NCI-H1417 (cell line): ENCODE measurements at places on chromosomes 12 and 14.

DNA sequence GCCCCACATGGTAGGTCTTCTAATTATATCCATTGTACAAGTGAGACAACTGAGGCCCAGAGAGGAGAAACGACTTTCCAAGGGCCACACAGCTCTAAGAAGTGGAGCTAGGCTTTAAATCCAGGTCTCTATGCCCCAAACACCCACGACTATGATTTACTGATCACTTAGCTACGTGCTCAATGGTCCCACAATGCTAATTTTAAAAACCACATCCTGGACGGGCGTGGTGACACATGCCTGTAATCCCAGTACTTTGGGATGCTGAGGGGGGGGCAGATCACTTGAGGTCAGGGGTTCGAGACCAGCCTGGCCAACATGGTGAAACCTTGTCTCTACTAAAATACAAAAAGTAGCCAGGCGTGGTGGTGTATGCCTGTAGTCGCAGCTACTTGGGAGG is 8.4 kb upstream of the MLEC start:
- no peak for DNase-seq

- no peak for DNase-seq
Observed at GRCh38 chr14:96056509-96057422, 17.6 kb downstream of the C14orf132 start.

DNA sequence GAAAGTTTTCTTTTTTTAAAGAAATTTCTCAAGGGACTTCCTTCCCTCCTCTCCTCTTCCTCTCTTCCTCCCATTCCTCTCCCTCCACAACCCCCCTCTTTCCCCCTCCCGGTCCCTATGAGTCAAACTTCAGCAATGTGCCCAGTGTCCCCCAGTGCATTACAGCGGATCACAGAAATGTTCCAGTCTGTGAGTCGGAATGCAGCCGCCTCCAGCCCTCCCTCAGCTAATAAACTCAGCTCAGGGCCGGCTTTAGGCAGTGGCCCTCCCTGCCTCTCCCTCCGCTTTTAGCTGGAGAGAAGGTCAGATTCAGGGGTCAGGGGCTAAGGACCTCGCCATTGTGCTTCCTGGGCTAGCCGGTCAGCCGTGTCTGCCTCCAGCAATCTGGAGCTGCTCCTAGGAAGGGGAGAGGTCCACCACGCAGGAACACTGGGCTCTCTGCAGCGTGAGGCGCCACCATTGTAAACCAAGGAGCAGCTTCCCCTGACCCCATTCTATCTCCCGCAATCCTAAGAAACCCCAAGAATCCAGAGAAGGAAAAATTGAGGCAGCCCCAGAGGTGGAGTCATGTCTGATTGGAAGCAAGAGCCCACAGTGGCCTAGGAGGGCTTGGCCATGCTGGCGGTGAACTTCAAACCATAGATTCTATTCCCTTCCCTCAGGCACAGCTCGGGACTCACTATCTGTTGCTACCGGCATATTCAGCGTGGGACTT is 1.1 kb upstream of the HDAC7 start:
- DNase-seq = no peak

- no peak for DNase-seq
Observed at GRCh38 chr12:44525806-44526654, 350.1 kb downstream of the NELL2 start.

DNA sequence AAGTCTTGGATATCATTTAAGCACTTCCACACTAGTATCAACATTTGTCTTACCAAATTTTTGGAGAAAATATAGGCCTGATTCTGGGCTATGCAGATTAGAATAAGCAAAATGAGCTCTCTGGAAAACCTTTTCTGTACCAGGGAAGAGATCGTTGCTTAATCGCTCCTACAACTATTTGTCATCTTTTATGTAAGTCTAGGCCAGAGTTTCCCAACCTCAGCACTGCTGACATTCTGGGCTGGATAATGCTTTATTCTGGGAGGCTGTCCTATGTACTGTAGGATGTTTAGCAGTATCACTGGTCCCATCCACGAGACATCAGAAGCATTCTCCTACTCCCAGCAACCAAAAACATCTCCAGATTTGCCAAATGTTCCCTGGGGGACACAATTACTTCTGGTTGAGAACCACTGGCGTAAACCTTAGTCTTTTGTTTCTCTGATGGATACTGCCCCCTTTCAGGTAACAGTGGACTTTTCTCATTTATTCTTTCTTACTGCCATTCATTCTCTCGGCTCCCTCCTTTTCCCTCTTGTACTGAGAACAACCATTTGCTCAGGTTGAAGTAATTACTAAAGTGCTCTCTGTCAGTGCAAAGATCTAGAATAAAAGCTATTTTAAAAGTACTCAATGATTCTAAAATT is 316.9 kb upstream of the E2F7 start:
- DNase-seq = no peak

DNA sequence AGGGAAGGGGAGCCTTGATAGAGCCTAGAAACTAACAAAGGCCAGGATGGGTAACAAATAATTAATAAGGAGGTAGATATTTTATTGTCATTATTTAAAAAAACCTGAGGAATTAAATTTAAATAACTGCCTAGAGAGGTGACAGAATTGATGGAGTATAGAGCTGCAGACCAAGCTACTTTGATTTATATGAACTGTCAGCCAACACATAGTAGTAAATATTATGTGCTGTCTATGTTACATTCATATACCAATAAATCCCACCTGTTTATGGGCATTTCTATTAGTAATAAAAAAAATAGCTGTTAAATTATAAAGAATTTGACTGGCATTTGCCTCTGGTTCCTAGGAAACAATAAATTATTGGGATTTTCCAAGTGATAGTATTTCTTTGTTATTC is 37.7 kb downstream of the TSPAN19 start:
- DNase-seq = no peak

DNA sequence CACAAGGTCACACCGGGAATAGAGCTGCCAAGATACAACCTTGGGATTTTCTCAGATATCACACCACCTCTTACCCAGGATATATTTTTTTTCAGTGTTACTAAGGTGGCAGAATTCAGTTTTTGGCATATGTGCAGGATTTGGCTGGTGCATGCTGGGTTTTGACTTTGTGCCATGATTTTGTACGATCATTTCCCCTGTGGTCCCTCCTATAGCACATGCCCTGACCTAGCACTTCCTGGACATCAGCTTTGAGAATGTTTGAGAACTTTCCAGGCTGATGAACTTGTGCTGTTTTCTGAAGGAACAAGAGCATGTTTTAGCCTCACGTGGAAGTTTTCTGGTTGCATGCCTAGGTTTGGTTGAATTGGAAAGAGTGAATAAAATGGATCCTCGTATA is 11.0 kb upstream of the TBPL2 start:
- DNase-seq = no peak

DNA sequence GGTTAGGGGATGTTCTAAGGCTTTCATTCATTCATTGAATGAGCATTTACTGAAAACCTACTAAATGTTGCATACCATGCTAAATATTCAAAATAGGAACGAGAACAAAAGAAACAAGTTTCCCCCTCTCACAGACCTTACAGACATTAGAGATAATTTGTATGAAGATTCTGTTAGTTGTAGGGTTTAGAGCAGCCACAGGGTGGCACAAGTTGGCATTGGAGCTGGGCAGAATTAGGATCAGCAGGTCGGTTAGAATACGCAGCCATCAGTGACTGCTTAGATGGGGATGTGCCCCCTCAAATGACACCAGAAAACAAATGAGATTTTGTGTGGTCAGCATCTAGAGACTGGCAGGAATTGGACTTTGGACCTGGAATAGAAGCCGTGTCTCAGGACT is 166.3 kb upstream of the DAAM1 start:
- DNase-seq = no peak

DNA sequence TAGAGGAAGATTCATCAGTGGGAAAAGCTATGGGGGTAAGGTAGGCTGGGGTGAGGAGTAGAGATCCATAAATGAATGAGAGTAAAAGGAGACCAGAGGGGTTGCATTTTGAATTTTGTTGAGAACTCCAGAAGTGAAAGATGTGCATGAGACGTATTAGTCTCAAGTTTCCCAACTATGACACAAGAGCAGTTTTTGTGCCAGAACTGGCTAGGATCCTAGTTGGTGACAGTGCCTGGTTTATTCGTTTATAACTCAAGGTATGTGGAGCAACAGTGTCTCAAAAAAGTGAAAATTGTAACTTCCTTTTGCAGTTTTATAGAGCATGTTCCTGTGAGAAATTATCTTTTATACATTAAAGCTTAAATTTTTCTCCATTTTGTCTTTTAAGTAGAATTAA is 377.0 kb downstream of the NPAS3 start:
- DNase-seq = no peak

GRCh38 chr12:67517181-67517887 is 131.2 kb upstream of the DYRK2 start:
- no peak for DNase-seq

DNA sequence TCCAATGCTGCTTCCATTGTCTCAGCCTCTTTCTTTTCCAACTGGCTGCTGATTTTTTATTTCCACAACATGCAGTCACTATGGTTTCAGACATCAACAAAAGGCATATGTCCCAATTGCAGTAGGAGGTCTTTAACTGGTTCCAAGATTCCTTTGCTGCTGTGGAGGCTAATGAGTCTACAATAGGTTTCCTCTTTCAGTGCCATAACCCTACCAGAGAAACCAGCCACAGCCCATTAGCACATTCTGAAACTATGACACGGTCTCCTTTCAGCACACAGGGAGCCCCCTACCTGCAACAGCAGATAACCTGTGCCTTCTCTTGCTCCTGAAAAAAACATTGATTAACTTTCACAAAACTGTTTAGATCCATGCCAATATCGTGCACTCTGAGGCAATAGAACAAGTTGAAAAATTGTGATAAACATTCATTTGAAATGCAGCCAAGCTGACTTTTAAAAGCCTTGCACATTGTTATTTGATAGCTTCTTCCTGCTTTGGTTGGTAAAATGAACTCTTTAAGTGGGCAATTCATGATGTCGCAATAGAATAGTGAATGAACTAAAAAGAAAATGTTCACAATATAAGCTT is 32.4 kb downstream of the PLEKHG7 start:
- DNase-seq = peak; percentile 56

DNA sequence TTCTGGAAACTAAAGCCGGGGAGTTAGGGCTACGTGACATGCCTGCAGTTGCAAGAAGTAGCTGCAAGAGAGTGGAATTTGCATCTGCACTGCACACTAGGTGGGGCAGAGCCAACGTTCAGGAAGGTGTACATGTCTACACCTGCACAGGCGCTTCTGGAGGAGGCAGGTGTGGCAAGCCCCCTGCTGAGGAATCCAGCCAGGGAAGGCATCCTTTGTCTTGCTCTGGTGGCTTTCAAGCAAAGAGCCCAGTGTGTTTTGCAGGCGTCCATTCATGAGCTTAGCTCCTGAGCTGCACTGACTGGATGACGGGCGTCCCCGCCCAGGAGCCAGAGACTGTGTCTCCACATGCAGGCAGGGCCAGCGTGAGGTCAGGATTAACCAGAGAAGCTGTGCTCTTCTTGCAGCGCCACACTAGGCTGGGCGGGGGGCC is 116.3 kb downstream of the ZFP36L1 start:
- DNase-seq = peak; percentile 85

GRCh38 chr12:31250179-31250578 is 75.8 kb downstream of the SINHCAF start:
- no peak for DNase-seq

GRCh38 chr14:24430682-24431568 is 1.2 kb downstream of the KHNYN start:
- no peak for DNase-seq

- DNase-seq = no peak
Observed at GRCh38 chr12:57864442-57865083, 18.0 kb upstream of the CTDSP2 start.
